ENCODE measurements at places on chromosomes 7 and 10. TPM values are rescaled to one million over a fixed set of nuclear protein-coding genes. Genes with fewer than 3 reads are reported as not detected.

DNA sequence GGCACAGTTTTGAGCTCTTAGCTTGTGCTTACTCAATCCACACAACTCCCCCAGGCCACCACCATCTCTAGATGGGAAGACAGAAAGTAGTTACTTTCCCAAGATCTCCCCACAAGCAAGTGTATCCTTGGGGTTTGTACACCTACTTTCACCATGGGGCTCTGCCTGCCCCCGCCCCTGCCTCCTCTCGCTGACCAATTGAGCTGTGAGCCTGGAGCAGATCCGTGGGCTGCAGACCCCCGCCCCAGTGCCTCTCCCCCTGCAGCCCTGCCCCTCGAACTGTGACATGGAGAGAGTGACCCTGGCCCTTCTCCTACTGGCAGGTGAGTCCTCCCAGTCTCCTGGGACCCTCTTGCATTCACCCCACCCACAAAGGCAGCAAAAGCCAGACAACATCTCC is 2.0 kb downstream of the FXYD4 start:
- DNase-seq: no peak

- no peak for DNase-seq
These were observed 26.8 kb downstream of the DPCD start for GRCh38 chr10:101614663-101615524.

DNA sequence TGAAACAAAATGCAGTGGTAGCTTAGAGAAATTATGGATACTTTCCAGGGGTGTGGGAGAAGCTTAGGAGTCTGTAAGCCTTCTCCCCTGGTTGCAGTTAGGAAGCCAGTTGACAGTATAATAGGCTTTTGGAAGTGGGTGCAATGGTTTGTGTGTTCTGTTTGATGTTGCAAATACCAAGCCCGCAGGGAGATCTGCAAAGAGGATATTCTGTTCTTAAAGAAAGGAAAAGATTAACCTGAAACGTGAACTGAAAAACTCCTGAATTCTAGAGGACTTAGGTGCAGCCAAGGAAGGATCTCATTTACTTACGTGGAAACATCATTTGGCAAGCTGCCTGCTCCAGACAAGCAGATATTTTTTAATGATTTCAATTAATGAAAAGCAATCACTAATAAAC is 496.6 kb downstream of the AUTS2 start:
- DNase-seq: no peak

Gene CYP2W1
- total RNA-seq: not detected

Gene ALOX5
- 3.1 TPM for total RNA-seq
